Left hindlimb (tissue), 1 donor: ENCODE measurements at places on chromosomes 3 and 15.
A peak's percentile ranks its signal among the peaks of the same experiment; 100 is the strongest.

DNA sequence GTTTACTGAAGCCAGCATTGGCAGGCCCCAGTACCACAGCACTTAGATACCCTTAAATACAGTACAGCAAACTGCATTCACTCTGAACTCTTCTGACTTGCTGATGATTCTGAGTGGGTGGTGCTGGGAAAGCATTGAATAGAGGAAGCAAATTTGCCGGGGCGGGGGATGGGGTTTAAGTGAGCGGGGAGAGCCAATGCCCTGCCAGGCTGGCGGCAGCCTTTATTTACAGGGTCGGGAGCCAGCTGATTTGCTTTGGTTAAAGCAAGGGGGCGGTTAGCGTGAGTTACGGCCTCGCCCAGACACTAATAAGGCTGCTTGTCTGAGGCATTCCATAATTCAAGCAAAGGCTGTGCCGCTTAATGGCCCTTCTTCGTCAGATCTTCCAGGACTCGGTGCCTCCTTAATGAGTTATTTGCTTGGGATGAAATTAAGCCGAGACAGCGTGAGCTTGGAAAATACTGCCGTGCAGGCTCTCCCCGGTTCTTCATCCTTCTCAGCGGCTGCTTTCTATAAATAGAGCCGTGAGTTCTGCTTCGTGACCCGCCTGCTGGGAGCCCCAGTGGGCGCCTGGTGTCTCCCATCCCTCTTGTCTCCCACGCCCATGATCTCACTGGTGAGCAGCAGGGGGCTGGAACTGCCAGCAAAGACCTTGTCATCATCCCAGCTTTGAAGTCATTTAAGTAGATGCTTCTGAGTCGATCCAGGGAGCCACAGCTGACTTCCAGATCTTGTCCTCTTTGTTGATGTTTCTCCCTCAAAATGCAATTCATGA is 25.8 kb downstream of the SPSB4 start:
- peak; percentile 87 for DNase-seq

- DNase-seq = no peak
Measured at GRCh38 chr15:89370120-89370977, 35.7 kb upstream of the POLG start.

DNA sequence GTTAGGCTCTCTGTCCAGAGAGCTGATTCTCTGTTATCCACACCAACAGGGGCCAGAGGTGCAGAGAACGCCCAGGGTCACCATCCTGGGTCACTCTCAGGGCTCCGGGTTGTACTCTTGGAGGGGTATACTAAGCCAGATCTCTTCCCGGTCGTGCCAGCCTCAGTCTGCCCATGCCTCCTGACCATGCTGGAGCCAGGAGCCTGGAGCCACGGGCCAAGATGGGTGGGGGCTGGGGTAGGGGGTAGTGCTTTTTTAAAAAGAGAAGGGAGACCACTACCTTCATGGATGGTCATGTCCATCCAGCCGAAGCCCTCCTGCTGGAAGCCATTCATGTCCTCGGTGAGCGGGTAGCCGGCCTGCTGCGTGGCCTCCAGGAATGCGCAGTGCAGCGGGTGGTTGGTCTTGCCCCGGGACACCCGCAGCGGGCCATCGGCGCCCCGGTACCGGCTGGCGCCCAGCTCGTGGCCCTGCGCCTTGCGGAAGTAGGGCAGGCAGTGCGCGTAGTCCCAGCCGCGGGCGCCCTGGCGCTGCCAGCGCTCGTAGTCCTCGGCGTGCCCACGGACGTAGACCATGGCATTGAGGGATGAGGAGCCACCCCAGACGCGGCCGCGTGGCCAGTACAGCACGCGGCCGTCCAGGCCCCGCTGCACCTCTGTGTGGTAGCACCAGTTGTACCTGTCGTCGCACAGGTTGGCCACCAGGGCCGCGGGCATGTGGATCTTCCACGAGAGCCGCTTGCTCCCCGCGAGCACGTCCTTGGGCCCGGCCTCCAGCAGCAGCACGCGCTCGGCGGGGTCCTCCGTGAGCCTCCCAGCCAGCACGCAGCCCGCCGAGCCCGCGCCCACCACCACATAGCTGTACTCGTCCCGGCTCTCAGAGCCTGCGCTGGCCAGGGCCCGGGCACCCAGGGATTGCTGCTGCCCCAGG is 22.9 kb downstream of the CHDH start:
- no peak for DNase-seq

GRCh38 chr3:41600616-41601015 is 361.3 kb downstream of the ULK4 start:
- DNase-seq = no peak

GRCh38 chr3:42143440-42143839 is 52.3 kb downstream of the TRAK1 start:
- no peak for DNase-seq
